AML-193 (cell line): ENCODE measurements at places on chromosomes 7 and 10.
A peak's percentile ranks its signal among the peaks of the same experiment; 100 is the strongest.

DNA sequence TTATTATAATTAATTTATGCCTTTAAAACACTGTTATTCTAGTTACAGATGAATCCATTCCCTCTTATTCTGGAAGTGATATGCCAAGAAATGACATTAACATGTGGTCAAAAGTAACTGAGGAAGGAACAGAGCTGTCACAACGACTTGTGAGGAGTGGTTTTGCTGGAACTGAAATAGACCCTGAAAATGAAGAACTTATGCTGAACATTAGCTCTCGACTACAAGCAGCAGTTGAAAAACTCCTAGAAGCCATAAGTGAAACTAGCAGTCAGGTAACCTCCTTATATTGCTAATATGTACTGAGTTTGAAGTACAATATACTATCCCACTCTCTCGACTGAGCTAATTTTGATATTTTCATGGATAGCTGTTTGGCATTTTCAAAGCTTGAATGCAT lies 81.6 kb downstream of the CYP51A1 start:
- no peak for DNase-seq

DNA sequence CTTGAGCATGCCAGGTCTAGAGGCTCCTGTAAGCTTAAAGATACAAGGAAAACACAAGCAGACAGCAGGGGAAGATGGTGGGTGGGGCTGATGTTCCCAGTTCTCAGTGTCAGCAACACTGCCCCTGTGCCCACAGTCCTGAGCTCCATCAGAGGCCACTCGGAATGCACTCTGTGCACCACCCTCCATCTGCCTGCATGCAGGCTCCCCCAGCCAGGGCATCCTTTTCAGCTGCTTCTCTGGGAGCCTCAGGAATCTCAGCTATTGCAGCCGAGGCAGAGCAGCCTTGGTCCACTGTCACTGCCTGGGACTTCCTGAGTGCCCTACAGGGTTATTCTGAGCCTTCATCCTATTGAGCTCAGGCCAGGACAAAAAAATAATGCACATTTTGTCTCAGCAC lies 22.2 kb downstream of the LBX1 start:
- DNase-seq: no peak

- DNase-seq: peak; percentile 69
These were observed 23.4 kb downstream of the OR9A2 start for GRCh38 chr7:143003393-143004051.

DNA sequence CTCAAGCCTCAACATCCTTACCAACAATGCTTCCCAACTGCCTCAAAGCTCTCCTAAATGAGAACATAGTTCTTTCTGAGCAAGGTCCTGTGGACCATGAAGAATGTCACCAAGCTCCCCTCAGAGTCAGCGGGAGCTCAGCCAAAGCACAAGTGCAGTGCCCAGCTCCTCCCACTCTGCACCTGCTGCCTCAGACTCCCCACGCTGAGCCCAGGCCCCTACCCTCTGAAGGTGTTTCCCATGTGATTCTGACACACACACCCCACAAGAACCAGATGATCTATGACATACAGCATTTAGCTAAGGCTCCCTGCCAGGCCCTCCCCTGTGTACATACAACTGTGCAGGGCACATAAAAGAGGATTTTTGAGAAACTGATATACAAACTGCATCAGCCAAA lies 19.2 kb downstream of the ERCC6 start:
- DNase-seq: no peak

DNA sequence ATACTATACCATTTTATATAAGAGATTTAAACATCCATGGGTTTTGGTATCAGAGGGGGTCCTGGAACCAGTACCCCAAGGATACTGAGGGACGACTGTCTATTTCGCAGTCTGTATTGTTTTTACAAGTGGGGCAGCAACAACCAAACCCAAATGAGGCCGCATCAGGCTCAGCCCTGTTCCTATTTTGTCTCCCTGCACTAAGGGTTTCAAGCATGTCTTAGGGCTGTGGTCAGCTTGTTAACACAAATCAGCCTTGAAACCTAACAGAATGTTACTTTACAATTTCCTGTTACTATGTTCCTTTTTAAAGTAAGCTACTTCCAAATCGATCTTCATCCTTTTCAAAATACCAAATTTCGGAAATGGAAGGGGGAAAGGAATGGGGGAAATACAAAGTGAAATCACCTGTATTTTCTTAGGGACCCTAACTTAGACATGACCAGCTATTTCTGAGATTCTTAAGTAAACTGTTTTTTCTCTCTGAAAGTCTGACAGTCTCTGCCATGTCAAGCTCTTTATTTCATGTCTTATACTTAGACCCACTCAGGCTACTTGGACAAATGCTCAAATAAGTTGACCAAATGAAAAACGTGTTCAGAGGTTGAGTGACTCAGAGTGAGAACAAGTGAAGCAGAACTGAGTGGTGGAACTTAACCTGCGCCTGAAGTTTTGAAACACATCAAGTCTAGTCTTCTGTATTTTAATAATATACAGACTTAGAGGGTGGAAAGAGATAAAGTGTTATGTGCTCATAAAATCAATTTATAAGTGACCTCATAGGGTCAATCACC lies 75.8 kb downstream of the C1GALT1 start:
- DNase-seq: peak; percentile 46

GRCh38 chr7:103076764-103077163 lies 1.8 kb downstream of the ARMC10 start:
- no peak for DNase-seq

- DNase-seq: no peak
These were observed 31.9 kb downstream of the SLC26A4 start for GRCh38 chr7:107692501-107692900.

DNA sequence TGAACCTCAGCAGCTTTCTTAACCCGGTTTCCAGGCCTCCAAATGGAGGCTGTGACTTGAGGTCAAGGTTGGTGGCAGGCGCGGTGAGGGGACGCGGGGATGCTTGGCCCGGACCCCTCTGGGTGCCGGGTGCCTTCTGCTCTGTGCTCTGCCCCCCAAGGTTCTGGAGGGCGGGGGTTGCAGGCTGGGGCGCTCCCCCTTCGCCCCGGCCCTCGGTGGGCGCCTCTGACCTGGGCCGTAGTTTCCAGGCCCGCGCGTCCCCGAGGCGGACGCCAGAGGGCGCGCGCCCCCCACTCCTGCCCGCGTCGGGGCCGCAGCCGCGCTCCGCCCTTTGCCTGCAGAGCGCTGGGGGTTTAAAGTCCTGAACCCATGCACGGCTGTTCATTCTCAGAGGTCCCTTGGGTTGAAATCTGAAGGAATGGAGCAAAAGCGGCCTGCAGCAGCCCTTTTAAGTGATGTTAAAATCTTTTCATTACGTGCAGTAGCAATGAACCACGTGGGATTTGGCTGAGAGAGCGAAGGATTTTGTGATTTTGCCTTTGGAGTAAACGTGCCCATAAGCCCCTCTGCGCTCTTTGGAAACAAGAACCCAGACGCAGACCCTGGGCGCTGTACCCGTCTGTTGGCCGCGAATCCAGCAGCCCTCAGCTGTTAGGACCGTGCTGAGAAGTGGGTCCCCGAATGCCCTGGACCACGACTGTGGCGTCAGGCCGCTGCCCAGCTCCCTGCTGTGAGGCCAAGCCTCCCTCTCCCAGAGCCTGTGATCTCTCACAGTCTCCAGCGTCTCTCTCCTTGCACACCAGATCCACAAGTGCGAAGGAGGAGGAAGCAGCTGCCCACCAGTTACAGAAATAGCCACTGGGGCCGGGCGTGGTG lies 135.0 kb downstream of the ACTR3B start:
- no peak for DNase-seq

DNA sequence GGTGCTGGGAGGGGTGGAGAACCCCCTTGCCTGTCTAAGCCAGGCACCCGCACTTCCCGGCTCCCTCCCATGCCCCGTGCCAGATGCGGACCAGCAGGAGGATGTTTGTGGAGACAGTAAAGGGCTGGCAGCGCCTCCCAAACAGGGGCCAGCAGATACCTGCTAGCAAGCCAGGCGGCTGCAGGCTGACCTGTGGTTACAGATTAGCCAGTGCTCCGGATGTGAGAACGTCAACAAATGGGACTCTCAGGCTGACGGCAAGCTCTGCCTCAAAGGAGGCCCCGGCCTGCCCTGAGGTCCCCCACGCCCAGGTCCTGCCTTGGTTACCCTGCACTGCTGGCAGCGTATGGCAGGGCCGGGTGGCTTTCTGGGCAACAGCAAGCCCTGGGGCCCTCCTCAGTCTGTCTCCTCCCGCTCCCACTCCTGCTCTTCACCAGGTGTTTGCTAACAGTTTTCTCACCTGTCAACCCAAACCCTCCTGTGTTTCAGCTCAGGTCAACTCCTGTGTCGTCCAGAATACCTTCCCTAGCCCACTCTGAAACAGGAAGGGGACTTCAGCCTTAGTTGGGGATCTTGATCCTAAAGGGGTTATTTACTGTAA lies 85.4 kb downstream of the NEURL1 start:
- DNase-seq: no peak

DNA sequence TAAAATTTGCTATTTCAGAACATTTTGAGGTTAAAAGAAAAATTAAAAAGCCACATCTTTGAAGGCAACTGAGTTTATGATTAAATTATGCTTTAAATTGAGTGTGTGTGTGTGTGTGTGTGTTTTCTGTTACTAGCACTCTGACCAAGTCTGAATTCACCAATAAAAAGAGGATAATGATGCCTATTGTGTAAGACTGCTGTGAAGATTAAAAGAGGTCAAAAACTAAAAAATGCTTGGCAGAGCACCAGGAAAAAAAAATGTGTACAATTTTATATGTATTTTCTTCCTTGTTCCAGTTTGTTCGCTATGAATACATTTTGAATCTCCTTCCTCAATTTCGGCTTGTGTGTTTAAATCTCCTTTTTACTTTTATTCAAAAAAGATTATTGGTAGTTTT lies 316.6 kb upstream of the MAGI2 start:
- DNase-seq: no peak

DNA sequence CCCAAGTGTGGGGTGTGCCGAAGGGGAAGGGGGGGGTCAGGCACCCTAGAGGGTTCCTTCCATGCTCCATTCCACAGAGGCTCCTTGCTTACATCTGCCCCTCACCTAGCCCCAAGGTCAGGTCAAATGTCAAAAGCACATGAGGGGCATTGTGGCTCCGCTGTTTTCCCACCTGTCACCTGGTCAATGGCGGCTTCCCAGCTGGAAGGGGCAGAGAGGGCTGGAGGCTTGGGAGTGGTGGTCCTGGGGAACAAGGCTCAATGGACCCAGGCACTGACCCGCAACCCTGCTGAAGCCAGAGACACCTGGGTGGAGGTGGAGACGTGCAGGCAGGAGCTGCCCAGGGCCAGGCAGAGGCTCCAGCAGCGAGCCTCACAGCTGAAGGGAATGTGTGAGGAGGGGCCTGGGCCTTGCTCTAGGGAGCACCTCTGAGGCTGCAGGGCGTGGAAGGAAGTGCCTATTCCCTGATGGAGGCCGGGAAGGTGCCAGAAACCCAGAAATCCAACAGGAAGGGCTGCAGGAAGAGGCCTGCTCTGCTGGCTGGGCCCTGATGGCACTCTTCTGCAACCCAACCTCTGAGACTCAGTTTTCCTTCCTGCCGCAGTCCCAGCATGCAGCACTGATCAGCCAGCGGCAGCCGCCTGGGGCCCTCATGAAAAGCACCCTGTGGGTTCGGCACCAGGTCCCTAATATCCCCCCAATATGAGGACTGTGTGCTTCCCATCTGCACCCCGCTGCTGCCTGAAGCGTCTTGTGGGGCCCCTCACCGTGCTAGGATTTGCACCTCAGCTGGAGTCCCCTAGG lies 16.0 kb downstream of the RASGEF1A start:
- DNase-seq: no peak

DNA sequence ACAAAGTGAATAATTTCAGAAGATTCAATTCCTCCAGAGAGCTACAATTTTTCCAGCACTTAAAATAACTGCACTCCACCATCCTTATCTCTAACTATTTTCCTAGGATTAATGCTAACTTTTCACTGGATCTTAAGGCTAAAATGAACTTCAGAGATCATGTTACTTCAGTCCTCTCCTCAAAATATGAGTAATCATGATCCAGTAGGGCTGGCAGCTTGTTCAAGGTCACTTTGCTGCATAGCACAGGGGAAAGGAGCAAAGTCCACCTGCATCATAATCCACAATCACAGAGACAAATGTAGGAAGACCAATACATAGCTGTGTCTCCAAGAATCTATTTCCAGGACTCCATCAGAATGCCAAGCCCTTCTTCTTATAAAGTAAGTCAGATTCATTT lies 150.3 kb downstream of the LRRTM3 start:
- DNase-seq: no peak

GRCh38 chr7:45881280-45881758 lies 7.0 kb upstream of the IGFBP1 start:
- no peak for DNase-seq

GRCh38 chr7:3106361-3106826 lies 62.7 kb upstream of the CARD11 start:
- no peak for DNase-seq

- DNase-seq: peak; percentile 1
These were observed 344.7 kb downstream of the NEBL start for GRCh38 chr10:20552382-20552781.

GRCh38 chr10:115918812-115919211 lies 354.2 kb downstream of the GFRA1 start:
- DNase-seq: no peak

DNA sequence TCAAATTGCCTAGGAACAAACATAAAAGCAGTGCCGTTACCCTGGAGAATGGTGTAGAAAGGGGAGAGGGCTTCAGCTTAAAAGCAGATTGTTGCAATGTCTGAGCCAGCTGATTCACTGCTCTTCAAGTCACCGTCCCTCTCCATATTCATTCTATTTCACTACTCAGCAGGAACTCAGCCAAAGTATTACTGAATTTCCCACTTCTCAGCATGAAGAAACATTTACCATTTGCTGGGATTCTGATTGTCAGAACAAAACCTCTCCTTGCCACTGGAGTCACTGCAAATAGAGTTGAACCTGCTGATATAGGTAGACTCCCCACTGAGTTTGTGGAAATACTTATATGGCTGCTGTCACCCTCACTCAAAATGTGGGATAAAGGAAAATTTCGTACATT lies 71.7 kb downstream of the PPP1R17 start:
- no peak for DNase-seq

DNA sequence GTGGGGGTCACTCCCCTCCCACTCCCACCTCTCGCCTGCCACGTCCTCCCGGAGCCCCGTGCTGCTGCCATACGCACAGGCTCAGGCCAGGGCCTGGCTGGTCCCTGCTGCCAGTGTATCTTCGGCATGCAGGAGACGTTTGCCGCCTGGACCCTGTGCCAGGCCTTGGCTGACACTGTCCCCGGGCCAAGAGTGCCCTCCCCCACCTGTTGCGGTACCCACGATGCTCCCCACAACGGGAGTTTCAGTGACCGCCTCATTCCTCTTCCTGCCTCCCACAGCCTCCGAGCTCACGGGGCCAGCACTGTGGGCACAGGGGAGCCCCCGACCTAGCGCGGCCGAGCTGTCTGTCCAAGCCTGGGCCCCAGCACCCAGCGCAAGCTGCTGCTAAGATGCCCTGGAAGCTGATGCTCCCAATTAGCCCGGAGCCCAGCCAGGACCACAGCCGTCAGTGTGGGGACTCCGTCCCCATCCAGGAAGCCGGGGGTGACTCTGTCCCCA lies 7.4 kb downstream of the TTYH3 start:
- no peak for DNase-seq

- no peak for DNase-seq
These were observed 65.6 kb downstream of the SLC29A4 start for GRCh38 chr7:5348134-5349004.
